ENCODE measurements at places on chromosomes 11 and 22.

- DNase-seq: no peak
Measured at GRCh38 chr11:34335331-34335730, 22.5 kb downstream of the ABTB2 start.

- DNase-seq: no peak
Measured at GRCh38 chr22:23762842-23763578, at the start of gene C22orf15. TSS of gene C22orf15 (plus strand) at chr22:23762990. CDS start at chr22:23763307, 317 bp downstream.

GRCh38 chr22:43077121-43077877 is 11.9 kb downstream of the TTLL1 start:
- no peak for DNase-seq

DNA sequence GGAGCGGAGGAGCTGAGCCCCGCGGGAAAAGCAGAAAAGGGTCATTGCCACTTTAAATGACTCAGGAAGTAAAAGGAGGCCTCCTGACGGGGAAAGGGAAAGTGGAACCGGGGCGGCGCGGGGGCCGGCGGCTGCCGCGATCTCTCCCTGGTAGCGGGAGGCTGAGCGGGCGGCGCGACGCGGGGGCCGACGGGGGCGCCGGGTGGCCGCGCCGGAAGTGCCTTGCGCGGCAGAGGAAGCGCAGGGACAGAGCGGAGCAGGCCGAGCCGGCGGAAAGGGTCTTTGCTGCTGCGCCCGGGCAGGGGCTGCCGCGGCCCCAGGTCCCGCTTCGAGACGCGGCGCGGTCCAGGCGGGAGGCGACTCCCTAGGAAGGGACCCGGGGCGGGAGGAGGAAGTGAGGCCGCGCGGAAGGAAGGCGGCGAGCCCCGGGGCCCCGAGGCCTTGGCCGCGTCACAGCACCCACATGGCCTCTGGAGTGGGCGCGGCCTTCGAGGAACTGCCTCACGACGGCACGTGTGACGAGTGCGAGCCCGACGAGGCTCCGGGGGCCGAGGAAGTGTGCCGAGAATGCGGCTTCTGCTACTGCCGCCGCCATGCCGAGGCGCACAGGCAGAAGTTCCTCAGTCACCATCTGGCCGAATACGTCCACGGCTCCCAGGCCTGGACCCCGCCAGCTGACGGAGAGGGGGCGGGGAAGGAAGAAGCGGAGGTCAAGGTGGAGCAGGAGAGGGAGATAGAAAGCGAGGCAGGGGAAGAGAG is at the start of gene TRIM44:
TRIM44 (plus strand) TSS at position 127 of the 759 bp plus-strand sequence; CDS start at position 464, 337 bp downstream.
- DNase-seq: peak; percentile 79

- DNase-seq: no peak
Measured at GRCh38 chr11:91997226-91997625, 227.4 kb upstream of the FAT3 start.

- DNase-seq: no peak
Measured at GRCh38 chr11:86488553-86488952, 113.9 kb downstream of the CCDC81 start.

DNA sequence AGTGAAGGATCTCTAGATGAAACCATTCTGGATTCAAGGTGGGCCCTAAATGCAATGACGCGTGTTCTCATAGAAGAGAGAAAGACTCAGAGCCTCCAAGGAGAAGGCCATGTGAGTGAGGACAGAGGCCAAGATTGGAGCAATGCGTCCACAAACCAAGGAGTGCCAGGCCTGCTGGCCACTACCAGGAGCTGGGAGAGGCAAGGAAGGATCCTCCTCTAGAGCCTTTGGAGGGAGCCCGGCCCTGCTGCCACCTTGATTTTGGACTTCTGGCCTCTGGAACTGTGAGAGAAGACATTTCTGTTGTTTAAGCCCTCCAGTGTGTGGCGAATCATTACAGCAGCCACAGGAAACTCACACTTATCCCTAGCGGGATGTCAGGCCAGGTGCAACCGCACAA is 52.7 kb upstream of the SHANK2 start:
- DNase-seq: no peak

DNA sequence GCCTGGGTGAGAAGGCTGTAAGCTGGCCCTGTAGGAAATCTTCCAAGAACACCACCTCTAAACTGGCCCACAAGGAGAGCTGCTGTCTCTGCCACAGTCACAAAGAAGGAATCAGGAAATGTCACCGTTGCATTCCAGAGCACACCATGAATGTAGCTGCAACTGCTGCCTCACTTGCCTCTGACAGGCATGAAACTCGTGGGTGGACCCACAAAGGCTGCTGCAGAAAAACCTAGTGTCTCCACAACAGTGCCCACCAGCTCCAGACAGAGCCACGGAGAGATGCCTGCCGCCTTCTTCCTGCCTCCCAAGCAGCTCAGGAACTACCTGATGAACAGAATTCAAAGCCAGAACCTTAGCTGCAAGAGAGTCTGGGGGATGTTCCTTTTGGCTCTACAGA is 10.5 kb downstream of the DNAJB13 start:
- DNase-seq: no peak

GRCh38 chr11:116162886-116163230 is 609.9 kb downstream of the BUD13 start:
- no peak for DNase-seq

GRCh38 chr22:43828998-43829782 is 17.1 kb upstream of the EFCAB6 start:
- DNase-seq: no peak

GRCh38 chr11:12430954-12431595 is 53.7 kb downstream of the PARVA start:
- no peak for DNase-seq

GRCh38 chr22:36753120-36753802 is 22.7 kb downstream of the IFT27 start:
- DNase-seq: no peak

DNA sequence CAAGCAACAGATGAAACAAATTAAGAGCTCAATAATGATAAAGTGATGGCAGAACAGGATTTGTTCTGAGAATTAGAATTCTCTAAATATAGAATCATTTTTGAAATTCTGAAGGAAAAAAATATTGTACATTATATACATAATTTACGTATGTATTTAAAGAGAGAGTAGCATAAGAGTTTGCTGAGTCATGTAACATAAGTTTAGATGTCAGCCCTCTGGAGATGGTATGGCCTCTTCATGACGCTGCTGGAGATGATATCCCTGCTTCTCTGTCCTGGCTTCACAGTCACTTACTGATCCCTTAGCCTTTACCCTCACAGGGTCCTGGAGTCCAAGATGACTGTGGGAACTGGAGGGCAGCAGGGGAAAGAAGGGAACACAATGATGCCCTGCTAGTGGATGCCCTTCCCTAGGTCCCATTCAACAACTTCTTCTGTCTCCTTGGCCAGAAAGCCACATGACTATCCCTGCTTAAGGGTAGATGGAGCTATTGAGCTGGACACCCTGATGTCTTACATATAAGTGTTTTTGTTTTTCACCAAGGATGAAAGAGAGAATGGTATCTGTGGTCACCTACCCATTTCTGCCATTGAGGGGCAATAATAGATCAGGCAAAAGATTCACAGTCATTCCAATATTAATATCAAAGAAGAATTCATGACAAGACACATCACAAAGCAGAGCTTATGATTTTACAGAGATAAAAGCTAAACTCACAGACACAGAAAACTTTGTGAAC is 753.1 kb downstream of the TBC1D22A start:
- DNase-seq: no peak

- no peak for DNase-seq
Measured at GRCh38 chr11:94728541-94728940, 39.6 kb upstream of the AMOTL1 start.

GRCh38 chr11:1060410-1060809 is 14.3 kb upstream of the MUC2 start:
- DNase-seq: no peak

- no peak for DNase-seq
Measured at GRCh38 chr11:100978442-100978841, 151.2 kb downstream of the PGR start.

DNA sequence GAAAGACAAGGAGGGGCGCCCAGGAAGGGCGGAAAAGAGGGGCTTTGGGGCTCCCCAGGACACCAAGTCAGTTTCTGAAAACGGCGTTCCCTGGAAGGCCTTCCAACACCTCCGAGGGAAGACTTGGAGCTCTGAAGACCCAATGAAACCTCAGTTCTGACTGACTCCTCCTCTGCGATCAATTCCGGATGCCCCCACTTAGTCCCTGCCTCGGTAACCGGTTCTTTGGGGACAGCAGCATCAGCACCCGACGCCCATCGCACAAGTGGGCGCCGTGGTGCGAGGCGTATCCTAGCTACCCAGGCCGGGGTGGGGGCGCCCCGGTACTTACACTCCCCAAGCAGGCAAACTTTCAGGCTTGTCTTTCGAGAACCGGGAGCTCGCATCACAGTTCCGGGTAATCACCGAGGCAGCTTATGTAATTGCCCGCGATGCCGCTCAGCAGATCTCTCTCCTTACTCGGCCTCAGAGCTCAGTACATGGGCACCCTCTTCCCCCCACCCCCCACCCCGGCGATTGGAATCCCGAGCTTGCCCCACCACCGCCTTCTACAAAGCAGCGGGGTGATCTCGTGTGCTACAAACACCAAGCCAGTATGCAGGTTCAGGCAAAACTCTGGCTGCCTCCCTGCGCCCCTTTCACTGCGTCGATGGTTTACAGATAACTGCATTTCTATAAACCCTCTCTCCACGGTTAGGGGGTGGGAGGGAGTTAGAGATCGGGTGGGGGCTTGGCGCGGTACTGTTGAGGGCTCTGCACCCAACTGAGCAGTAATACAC is 2.0 kb downstream of the TENM4 start:
- DNase-seq: no peak

DNA sequence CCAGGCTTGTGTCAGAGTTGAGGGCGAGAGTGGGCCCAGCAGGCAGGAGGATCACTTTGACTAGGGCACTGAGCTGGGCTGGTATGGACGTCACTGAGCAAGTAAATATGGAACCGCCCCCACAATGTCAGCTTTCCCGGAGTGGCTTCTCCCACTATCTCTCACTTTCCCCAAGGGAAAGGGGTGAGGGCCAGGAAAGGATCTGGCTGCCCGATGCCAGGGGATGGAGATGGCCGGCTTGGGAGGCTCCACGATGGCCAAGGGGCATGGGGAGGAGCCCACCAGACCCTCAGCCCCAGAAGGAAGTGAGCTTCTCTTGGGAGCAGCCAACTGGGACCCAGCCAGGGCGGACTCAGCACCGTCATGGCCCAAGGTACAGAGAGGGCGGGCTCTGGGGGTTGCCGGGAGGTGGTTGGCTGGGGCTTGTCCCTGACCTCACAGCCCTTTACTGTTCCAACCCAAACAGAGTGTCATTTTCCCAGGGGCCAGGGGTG is 8.7 kb downstream of the PRDM11 start:
- DNase-seq: peak; percentile 13

DNA sequence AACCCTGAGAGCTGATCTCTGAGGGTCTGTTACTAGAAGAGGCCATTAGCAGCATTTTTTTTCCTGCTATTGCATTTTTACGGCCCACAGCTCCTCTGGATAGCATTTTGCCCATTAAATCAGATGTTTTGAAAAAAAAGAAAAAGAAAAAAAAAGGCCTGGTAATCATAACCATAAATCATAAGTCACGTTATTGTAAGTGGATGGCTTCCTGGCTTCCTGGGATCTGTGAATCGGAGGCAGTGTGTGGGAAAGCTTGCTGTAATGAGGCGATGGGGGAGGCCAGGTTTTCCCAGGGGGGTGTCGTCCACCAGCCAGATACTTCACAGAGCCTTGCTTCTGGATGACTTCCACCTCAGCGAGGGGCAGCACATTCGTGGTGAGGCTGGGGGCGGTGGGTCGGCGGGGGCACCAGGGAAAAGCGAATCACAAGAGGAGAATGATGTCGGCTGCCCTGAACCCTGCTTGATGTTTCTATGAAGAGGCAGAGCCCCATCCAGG is 106.5 kb upstream of the SYT13 start:
- no peak for DNase-seq
